Natural killer cell (primary cell): ENCODE measurements at places on chromosomes 3 and 15. TPM values are rescaled to one million over a fixed set of nuclear protein-coding genes. Genes with fewer than 3 reads are reported as not detected.

DNA sequence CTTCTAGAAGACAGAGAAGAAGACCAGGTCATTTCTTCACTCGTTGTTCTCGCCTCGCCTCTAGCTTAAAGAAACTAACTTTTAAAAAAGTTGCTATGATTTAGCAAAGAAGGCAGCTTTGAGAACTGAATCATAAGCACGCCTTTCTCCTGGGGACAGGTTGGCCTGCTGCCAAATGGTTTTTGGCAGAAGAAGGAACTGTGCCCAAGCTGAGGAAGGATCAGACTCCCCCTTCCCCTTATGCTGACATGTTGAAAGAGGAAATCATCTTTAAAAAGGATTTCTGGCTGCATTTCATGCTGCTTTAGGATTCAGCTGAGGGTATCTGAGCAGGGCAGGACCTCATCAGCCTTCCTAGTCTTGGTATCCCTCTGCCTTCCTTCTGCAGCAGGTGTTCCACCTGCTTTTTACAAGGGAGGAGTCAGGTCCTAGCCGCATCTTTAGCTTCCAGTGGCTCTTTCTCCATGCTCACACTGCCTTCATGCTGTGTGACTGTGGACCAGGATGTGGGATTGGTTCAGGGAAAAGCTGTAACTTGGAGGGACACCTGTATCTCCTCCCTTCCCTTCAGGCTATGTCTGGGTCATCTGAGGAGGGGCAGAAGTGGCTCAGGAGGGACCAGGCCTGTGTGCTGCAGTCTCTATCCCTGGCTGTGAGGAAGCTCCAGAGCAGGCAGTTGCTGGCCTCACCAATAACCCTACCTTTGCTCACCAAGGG lies 34.1 kb upstream of the HACD2 start:
- DNase-seq = peak; percentile 16

Gene EPHB1
- 0.60 TPM for total RNA-seq

Gene TPRG1
- 1.3 TPM for total RNA-seq

Gene MIX23
- 14.1 TPM for total RNA-seq

DNA sequence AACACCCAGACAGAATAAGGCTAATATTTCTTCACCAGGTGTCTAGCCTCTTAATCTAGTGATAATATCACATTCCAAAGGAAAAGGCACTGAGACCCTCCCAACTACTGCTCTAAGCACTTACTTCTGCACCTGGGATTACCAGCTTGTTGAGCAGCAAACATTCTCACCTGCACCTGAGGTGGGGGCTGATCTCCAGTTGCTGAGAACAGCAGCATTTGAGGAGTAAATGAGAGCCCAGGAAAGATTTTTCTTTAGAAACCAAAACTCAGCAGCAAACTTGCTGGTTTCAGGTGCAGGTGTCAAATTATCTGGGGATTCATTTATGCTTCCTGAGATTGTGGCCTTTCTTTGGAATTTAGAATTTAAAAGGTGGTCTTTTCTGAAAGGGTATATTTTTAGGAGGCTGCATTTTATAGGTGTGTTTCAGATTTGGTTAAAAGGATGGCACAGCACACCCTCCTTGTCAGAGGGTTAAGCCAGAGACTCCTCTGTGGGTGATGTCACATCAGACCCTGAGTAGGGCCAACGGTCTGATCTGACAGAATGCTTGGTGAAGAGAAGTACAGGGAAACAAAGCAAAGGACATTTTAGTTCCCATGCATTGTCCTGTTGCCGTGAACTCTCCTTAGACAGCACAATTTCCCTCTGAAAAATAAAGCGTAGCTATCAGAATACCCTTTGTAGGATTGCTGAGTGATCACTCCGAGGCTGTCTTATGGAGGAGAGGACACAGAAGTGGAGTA lies 411.0 kb upstream of the ATP11B start:
- no peak for DNase-seq

DNA sequence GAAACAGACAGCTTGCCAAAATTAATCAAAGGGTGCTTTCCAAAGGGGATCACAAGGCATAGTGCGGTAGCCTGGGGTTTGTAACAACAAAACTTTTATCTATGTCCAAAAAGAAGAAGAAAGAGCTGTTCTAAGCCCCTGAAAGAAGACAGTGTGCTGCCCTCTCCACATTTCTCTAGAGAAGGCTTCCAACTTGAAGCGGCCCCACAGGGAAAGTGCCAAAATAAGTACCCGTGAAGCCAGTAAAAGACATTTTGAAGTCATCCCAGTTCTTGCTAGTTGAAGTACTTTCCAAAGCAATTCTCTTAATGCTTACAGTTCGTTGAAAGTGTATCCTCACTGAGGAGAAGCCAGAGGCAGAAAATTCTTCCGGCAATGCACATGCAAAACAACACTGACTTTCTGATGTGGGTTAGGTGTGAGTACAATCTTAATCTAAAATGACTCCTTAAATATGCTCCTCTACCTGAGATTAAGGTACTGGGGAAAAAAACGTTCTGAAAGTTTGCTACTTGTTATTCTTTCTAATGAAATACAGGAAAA lies 21.3 kb downstream of the GPR15 start:
- DNase-seq = peak; percentile 52

- DNase-seq = peak; percentile 55
Observed at GRCh38 chr15:92843814-92844213, 56.3 kb upstream of the CHD2 start.

DNA sequence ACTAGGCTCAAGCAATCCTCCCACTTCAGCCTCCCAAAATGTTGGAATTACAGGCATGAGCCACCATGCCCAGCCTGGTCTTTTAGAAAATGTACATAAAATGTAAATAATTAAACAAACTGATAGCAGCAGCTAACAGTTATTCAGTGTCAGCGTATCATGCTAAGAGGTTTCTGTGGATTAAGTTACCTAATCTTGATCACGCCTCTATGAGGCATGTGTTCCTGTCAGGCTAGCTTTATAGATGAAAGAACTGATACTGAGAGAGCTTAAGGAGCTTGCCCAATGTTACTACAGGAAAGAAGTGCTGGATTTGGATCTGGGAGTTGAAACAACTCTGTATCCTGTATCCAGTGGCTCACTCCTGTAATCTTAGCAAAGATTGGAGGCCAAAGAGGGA lies 11.2 kb upstream of the MST1R start:
- DNase-seq = no peak

DNA sequence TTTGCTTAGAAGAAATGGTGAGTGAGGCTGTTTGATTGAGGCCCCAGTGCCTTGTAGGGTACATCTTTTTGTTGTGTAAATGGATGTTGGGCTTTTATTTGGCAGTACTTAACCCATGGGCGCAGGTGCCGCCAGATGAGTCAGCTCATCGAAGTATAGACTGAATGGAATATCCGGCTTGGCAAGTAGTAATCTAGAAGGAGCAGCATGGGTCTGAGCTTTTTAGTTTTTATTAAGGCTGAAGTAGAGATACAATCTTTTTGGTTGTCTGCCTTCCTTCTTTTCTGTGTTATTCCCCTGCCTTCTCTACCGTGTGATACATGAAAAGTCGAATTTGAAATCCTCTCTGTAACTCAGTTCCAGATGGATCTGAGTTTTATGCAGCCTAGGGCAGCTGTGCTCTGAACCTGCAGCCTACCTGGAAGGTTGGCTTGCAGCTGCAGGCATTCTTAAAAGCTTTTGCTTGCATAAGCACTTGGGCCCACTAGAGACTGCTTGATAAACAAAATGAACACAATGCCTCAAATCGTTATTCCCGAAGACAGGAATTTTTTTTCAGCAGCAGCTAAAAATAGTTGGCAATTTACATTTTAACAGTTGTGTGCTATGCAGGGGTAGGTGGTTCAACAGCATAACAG lies 177.5 kb upstream of the CGNL1 start:
- DNase-seq = no peak

GRCh38 chr15:97962263-97962662 lies 1.8 kb downstream of the ARRDC4 start:
- DNase-seq = no peak

DNA sequence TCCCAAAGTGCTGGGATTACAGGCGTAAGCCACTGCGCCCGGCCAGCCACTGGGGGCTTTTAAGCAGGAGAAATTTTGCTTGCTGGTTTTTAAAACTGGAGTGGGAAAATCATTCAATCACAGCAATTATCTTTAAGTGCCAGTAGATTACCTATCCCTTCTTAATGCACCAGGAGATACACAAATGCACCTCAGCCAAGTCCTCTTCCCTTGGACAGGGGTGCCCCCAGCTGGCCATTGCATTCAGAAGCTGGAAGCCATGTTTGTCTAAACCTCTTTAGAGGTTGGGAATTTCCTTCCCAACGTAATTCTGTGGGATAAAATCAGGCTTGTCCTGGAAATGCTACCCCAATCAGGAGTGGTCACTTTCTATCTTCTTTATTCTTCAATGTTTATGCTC lies 26.6 kb downstream of the MIX23 start:
- DNase-seq = peak; percentile 55

Gene UBL7
- total RNA-seq = 38.7 TPM

- no peak for DNase-seq
Observed at GRCh38 chr15:73867426-73867825, 5.9 kb upstream of the TBC1D21 start.

- DNase-seq = no peak
Observed at GRCh38 chr15:56757875-56758274, 24.6 kb upstream of the ZNF280D start.

Gene GOLGA8H
- 1.2 TPM for total RNA-seq

- DNase-seq = no peak
Observed at GRCh38 chr3:46542801-46543201, 23.3 kb downstream of the LRRC2 start.

DNA sequence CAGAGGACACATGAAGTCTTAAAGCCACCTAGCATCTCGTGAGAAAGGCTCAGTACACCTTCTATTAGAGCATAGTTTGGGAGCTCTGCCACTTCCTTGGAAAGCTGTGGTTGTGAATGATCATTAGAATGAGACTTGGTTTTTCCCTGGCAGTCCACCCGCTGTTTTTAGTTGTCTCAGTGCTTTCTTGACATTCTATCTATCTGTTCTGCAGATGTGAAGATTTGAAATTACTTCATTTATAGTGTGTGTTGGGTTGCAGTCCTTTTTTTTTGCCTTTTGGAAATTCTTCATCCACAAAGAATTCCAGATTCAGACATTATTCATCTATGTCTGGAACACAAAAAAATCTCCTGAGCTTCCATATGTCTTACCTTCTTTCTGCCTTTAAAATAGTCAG lies 23.7 kb downstream of the PPP2R3A start:
- no peak for DNase-seq

GRCh38 chr3:54094926-54095325 lies 27.4 kb upstream of the CACNA2D3 start:
- DNase-seq = no peak

Gene CELSR3
- total RNA-seq = 3.4 TPM

Gene CPNE9
- total RNA-seq = 0.43 TPM

- DNase-seq = no peak
Observed at GRCh38 chr3:113409676-113410075, 31.6 kb downstream of the CFAP44 start.

DNA sequence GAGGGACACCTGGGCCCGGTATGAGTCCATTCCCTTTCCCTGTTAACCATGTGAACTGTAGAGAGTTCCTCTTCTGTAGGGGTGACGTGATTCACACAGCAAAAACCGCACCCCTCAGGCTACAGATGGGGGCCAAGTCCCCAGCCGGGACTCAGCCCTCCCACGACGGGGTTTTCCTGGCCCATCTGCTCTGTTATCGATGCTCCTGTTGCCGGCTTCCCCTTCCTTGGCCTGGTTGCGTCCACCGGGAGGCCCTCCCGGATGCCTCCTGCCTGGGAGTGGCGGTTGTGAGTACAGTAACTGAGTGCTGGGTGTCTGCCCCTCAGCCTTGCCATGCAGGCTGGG lies 817 bp upstream of the PLXNA1 start:
- DNase-seq = no peak

DNA sequence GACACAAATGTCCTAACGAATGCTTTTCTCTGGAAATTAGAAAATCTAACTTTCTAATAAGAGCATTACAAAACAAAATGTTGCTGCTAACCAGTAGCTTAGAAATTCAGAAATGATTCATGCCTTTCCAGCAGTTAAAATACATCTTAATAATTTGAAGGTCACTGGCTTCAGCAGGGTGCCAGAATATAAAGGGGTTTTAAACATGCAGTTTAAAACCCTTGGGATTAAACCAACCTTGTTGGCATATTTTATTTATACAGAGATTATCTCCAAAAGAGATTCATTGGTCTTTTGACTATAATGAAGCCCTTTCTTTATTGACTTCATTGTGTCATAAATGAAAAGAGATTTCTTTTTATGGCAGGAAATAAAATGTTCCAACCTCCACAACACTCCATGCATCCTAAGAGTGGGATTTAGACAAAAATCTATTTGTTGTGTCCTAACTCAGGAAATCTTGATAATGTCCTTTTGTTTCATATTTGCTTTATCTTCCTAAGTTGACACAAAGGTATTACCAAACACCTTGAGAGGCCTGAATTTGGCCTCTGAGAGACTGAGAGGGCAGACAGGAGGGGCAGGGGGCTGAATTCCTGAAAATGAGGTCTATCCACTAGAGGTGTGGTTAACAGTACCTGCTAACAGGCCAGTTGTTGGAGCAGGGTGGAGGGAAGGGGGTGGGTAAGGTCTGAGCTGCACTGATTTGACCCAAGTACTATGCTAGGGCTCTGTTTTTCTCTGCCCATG lies 124.4 kb downstream of the FEZF2 start:
- no peak for DNase-seq

GRCh38 chr15:69480932-69481331 lies 28.3 kb downstream of the RPLP1 start:
- DNase-seq = no peak

Gene CIDEC
- total RNA-seq = not detected

GRCh38 chr15:71295603-71296314 lies 180.5 kb downstream of the THSD4 start:
- no peak for DNase-seq

DNA sequence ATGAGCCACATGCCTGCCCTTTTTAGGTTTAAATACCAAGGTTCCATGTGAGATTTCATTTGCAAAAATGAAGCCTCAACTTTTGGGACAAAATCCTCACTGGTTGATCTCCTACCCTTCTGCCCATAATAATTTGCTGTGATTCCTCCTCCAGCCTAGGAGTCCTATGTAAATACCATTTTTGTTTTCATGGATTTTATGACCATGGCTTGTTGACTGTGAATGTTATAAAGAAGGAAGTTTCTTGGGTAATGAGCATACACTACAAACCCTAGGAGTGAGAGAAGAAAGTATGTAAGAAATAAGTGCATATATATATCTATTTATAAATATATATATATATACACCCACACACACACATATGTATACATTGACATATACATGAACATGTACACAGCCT lies 13.1 kb downstream of the RLBP1 start:
- no peak for DNase-seq

DNA sequence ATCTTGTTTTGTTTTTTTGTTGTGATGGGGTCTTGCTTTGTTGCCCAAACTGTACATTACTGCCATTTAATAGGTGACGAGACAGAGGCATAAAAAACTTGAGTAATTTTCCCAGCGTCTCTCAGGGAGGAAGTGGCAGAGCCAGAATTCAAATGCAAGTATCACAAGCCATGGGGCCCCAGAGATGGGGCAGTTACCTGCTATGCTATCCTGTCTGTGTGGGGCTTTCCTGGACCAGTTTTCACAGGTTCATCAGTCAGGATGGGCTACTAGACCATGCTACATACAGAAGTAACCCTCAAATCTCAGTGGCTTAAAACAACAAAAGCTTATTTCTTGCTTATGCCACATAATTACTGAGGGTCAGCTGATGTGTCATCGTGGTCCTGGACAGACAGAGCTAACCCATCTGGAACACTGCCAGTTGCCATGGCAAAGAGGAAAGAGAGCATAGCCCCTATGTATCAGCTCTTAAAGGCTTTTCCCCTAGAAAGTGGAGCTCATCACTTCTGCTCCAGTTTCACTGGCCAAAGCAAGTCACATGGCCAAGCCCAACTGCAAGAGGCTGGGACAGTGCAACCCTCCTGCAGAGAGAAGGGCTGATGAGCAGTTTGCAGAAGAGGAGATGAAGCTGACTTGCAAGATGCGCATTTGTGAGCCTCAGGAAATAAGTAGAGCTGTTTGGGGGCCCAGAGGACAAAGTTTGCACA lies 31.7 kb upstream of the SYNM start:
- no peak for DNase-seq
